Mesenteric fat pad (tissue), 1 donor: ENCODE measurements at places on chromosomes 16 and 17. TPM values are rescaled to one million over a fixed set of nuclear protein-coding genes. Genes with fewer than 3 reads are reported as not detected.

DNA sequence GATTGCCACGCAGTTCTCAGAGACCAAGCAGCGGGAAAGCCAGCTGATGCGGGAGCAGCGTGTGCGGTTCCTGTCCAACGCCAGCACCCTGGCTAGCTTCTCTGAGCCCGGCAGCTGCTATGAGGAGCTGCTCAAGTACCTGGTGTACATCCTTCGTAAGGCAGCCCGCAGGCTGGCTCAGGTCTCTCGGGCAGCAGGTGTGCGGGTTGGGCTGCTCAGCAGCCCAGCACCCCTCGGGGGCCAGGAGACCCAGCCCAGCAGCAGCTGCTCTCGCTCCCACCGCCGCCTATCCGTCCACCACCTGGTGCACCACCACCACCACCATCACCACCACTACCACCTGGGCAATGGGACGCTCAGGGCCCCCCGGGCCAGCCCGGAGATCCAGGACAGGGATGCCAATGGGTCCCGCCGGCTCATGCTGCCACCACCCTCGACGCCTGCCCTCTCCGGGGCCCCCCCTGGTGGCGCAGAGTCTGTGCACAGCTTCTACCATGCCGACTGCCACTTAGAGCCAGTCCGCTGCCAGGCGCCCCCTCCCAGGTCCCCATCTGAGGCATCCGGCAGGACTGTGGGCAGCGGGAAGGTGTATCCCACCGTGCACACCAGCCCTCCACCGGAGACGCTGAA, 15.2 kb downstream of the CACNA1G start:
- no peak for DNase-seq

CMTM2 gene
- 1.00 TPM for total RNA-seq

DNA sequence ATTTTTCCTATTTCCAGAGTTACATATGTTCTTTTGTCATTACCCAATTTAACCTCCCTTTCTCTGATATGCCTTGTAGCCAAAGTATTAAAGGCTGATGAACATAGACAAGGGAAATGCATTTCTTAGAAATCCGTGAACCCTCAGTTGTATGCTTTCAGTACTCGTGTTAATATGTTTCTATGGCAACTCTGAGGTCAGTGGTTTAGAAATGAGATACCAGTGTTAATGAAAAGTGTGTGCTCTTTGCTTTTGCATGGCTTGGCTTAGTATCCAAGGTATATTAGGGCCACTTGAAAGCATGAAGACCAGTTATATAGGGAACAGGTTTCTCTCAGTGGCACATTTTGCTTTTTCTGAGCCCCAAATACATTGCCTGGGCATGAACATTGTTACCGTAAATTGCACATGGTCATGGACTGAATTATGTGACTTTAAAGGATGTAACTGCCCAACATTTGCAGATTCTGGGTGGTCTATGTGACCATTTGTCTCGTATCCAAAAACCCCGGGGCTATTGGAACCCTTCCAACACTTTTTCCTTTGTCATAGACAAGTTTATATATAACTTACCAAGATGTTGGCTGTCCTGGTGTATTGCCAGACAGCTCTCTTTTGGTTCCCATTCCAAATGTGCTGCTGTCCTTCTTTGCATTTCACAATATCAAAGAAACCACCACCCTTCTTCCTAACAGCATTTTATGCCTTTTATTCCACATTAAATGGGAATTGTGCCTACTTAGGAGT, 17.5 kb downstream of the ABHD15 start:
- no peak for DNase-seq

OTOA gene
- 0.48 TPM for total RNA-seq

DNA sequence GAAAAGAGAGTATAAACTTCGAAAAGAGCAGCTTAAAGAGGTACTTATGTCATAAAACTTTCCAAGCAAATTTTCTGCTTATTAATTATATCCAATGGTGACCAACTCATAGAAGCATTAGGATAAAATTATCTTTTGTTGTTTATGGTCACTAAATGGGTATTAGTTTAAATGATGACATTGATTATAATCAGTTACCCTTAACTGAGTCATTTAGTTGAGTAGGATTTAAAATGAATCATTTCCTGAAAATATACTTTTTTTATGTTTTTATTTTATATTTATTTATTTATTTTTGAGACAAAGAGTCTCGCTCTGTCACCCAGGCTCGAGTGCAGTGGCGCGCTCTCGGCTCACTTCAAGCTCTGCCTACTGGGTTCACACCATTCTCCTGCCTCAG, 55.9 kb downstream of the ABHD15 start:
- no peak for DNase-seq

CDC42EP4 gene
- 207 TPM for total RNA-seq
